Astrocyte of the spinal cord (primary cell): ENCODE measurements at places on chromosomes 16 and 17.

DNA sequence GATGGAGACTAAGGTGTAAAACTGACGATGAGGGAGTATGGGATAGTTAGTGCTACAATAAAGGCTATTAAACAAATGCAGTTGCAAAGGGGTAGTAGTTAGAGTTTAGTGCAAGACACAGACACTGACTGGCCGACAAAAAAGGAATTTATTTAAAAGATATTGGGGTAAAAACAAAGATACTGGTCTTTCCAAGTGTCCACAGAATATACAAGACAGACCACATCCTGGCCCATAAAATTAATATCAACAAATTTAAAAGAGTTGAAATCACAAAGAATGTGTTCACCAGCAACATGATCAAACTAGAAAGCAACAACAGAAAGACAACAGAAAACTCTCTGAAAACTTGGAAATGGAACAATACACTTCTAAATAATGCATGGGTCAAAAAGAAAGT lies 54.7 kb downstream of the CFDP1 start:
- DNase-seq, result no peak

DNA sequence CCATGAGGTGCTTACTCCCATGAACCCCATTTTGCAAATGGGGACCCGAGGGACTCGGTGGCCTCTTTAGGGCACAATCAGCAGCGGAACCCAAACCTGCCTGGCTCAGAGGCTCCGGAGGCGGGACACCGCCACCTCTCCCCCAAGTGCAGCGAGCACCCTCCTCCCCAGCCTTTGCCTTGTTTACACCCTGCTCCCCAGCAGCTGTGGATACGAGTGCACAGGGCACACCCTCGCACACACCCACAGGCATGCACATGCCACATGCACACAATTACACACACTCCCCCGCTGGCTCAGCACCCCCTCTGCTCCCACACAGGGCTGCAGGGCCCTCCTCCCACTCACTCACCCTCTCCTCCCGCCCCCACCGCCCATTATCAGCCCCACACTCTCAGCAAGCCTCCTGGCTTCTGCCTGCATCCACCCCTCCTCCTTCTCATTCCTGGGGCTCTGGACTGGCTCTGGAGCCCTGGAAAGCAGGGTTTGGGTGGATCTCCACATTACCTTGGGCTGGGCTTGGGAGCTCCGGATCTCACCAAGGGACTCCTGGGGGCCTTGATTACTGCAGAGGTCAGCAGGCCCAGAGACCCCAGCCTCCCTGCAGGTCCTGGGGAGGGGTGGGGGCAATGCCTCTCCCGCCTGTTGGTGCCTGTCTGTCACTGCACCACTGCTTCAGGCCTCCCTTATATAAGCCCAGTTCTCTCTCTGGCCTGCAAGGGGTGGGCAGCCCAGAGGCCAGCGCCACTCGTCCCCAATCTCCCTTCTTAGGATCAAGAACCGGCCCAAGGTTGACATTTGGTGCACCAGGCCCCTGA lies 6.4 kb downstream of the PDK2 start:
- no peak for DNase-seq

DNA sequence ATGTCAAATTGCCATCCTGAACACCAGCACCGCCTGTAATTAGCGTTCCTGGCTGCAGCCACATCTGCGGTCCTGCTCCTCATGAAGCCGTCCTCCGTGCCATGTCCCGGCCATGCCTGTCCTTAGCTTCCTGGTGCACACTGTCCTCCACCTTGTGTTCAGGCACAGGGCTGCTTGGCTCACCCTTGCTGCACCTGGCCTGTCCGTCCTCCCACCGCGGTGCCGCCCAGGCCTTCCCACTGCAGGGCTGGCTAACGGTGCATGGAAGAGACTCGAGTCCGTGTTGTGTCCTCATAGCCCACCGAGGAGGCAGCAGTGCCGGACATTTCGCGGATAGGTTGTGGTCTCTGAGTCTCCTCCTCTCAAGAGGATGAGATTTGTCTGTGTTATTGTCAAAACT lies 20.4 kb downstream of the DUSP14 start:
- no peak for DNase-seq

GRCh38 chr16:87551487-87551886 lies 50.8 kb upstream of the JPH3 start:
- DNase-seq, result no peak

DNA sequence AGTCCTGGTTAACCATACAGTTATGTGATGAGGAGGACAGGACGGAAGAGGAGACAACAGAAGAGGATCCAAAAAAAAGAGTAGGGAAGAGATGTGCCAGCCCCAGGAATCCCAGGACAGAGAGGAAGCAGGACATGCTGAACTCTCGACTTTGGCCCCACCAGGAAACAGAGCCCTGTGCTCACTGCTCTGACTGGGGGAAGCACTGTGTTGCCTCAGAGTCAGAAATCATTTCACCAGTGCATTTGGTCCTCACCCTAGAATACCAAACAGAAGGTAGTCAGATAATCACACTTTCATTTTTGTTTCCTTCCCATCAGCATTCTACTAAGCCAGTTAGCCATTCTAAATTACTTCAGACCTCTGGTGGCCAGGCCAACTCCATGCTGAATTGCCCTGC lies 421.0 kb upstream of the CDH5 start:
- no peak for DNase-seq

DNA sequence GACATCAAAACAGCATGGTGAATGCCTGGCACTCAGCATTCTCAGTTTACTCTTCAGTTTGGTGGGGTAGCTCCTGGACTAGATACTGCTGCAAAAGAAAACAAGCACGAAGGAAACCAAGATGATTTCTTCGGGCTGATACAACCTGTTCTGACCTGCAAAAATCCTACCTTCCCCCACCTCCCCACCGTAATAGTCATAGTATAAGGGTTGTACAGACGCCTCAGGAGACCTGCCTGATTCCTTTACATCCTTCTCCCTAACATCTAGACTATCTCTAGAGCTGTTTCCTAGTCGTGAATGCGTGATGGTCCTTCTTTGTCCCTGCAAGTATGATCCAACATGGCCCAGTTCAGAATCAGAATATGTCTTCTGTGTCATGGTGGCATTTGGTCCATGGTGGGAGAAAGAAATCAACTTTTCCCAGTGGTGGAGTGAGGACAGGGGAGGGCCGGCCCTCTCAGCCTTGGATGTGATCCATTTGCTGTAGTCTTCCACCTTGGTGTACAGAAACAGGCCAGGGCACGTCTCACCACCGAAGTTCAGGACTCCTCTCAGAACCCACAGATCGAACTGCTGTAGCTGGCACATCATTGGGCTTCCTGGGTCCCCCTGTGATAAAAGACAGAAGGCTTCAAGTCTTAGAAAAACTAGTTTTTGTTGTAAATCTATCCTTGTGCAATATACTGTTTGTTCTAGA lies 14.5 kb downstream of the PRSS54 start:
- DNase-seq, result no peak

- no peak for DNase-seq
Measured at GRCh38 chr16:69909760-69910159, 41.4 kb upstream of the CLEC18A start.

- no peak for DNase-seq
Measured at GRCh38 chr17:66671156-66671555, 163.8 kb upstream of the CACNG5 start.

GRCh38 chr17:42034059-42034458 lies 14.2 kb downstream of the NKIRAS2 start:
- no peak for DNase-seq

GRCh38 chr16:18834864-18835263 lies 33.5 kb upstream of the ARL6IP1 start:
- no peak for DNase-seq

- no peak for DNase-seq
Measured at GRCh38 chr16:17749706-17750105, 278.9 kb upstream of the XYLT1 start.
